HS-27A (cell line): ENCODE measurements at places on chromosomes 3 and 15.
A peak's percentile ranks its signal among the peaks of the same experiment; 100 is the strongest.

DNA sequence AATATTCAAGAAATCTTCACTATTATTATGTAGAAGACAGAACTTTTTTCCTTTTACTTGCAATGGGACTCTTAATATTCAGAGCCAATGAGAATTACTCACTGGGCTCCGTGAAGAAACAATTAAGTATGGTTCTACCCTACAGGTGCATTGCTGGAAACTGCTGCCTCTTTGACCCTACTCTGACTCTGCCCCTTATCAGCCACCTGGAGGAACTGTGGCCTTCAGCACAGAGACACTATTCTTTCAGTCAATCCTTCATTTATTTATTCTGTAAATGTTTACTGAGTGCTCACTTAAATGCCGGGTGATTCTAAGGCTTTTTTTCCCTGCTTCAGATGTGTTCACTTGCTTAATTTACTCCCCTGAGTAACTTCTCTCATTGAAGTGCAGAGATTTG is 163.2 kb downstream of the SYNPR start:
- no peak for DNase-seq

DNA sequence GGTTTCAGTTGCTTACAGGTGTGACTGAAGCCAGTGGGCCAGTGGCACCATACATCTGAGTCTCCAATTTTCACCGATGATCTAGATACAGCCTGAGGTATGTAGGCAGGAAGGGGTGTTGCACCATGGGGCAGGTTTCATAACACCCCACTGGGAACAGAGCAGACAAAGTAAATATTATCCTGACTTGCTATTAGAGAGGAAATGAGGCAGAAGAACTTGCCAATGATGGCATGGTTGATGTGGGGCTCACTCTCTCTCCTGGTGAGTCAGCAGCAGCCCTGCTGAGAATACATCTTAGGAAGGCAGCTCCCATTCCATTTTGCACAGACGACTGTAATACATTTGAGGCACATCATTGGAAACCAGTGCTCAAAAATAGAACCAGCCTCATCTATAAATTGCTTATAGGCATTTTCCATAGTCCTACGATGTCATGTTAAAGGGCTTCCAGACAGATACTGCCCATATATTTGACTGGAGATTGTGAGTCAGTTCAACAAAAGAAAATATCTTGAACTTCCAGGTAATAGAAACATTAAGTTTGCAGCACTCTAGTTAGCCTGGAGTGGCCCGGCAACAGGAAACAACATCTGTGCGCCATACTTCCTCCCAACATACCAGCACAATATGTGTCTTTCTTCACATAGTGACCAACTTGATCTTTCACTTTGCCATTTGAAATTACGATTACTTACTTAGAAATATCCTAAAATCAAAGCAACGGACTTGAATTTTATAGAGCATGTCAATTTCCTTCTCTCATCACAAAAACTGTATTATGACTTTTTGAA is 175.5 kb downstream of the NECTIN3 start:
- peak; percentile 22 for DNase-seq

- no peak for DNase-seq
These were observed 77.2 kb upstream of the KCNMB2 start for GRCh38 chr3:178459038-178459410.

- no peak for DNase-seq
These were observed 69.7 kb downstream of the LRRK1 start for GRCh38 chr15:100988857-100989256.

GRCh38 chr3:30253832-30254231 is 352.6 kb upstream of the TGFBR2 start:
- DNase-seq: no peak

DNA sequence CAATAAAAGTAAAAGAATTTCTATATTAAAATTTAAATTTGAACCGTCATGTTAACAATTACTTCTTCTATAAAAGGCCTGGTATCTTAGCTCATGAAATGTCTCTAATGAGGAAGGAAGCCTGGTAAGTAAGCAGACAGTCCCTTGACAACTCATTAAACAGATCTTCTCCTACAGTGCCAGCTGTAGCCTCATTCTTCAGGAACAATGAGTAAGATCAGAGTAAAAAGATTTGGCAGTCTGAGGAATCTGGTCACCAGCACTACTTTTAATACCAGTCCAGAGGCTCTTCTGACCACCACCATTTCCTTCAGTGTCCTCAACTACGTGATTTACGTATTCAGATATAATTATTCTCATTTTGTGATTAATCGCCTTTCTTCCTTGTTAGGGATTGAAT is 955.0 kb upstream of the ALCAM start:
- DNase-seq: no peak

DNA sequence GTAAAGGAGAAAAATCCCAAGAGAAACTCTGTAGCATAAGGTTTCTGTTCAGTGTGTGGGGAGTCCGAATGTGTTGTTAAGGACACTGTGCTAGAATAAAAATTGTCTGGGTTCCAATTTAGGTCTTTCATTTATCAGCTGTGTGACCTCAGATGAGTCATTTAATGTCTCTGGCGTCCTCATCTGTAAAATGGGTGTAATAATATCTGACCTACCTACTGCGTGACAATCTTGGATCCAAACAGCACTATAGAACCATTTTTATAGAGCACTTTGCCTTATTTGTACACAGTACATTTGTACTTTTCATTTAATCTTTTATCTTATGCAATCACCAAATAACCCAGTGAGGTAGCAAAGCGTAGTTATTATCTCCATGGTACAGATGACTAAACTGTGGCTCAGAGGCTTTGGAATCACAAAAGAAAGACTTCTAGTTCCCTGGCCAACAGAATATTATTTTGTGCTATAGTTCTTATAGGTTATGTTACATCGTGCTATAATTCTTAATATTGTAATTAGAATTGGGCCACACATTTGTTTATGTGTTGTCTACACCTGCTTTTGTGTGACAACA is 46.6 kb upstream of the TNIK start:
- DNase-seq: no peak

GRCh38 chr3:141366285-141367037 is 1.8 kb upstream of the ZBTB38 start:
- DNase-seq: peak; percentile 94

DNA sequence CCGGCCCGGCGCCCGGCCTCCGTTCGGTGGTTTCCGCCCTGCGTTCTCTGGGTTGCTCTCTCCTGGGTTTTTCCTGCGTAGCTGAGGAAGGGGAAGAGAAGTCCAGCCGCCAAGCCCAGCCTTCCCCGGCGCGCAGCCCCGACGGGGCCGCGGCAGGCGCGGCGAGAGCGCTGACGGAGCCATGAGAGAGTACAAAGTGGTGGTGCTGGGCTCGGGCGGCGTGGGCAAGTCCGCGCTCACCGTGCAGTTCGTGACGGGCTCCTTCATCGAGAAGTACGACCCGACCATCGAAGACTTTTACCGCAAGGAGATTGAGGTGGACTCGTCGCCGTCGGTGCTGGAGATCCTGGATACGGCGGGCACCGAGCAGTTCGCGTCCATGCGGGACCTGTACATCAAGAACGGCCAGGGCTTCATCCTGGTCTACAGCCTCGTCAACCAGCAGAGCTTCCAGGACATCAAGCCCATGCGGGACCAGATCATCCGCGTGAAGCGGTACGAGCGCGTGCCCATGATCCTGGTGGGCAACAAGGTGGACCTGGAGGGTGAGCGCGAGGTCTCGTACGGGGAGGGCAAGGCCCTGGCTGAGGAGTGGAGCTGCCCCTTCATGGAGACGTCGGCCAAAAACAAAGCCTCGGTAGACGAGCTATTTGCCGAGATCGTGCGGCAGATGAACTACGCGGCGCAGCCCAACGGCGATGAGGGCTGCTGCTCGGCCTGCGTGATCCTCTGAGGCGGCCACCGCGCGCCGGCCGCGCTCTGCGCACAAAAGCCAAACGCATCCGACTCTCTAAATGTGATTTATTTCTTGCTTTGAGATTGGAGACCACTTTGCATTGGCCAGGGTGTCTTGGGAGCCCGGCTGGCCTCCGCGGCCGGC is 727 bp downstream of the RAP2B start:
- DNase-seq: no peak

DNA sequence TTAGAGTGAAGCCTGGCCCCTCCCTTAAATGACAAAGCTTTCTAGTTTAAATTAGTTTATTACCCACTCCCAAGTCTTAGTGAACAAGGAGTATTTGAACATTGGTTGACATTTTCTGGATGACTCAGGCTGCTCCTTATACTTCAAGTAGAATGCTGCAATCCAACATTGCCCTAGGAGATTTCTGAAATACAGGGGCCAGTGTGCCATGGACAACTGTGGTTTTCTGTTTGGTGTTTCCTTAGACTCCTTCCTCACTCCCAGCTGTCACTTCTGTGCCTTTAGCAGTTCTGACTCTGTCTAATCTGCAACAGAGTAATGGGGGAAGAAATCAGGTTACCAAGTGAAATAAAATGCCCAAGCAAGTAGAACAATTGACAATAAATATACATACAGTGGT is 116.1 kb upstream of the P2RY1 start:
- DNase-seq: no peak

- DNase-seq: no peak
These were observed 337.9 kb upstream of the KCNMB2 start for GRCh38 chr3:178198329-178198728.

GRCh38 chr15:62109437-62109836 is 42.7 kb downstream of the C2CD4A start:
- no peak for DNase-seq

GRCh38 chr15:69780981-69781380 is 316.7 kb downstream of the TLE3 start:
- DNase-seq: no peak

- no peak for DNase-seq
These were observed 5.2 kb upstream of the VPS8 start for GRCh38 chr3:184806567-184807271.

- no peak for DNase-seq
These were observed 54.7 kb upstream of the CA12 start for GRCh38 chr15:63436341-63436740.

DNA sequence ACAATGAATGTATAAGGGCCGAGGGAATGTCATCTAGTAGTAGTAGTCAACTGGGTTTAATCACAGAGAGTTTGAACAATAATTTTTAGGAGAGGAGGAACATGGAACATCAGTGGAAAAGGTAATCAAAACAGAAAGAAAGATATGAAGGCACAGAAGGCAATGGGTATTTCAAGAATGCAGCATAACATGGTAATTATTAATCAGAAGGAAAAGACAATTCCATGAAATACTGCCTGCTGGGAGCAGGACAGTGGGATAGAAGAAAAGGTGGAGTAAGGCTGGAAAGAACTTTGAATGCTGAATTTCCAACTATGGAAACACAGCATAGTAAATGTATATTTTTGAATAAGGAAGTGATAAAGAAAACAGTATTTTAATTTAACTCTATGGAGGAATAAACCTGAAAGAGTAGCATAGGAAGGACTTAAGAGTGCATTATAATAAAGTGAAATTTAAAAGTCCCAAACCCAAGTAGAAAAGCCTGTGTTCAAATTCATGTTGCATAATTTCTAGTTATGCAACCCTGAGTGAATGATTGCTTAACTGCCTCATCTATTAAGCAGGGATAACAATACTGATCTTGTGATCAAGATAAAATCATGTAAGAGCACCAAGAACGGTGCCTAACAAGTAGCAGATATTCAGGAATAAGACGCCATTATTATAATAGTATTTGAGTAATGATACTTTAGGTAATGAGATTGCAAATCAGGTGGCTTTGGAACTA is 357.7 kb downstream of the TBC1D5 start:
- no peak for DNase-seq

DNA sequence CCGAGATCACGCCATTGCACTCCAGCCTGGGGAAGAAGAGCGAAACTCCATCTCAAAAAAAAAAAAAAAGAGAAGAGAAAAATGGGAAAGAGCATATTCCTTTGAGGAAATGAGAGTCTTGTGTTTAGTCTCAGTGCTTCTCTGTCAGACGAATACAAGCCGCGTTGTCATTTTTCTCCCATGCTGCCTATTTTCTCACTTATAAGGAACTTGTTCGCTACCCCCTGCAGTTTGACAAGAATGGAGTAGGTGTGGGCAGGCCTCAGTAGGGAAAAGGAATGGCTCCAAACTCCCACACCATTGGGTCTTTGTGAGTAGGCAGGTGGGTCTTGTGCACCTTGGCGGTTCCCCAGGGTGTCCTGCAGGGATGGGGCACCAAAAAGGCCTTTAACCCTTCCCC is 6.5 kb downstream of the GPR160 start:
- no peak for DNase-seq

DNA sequence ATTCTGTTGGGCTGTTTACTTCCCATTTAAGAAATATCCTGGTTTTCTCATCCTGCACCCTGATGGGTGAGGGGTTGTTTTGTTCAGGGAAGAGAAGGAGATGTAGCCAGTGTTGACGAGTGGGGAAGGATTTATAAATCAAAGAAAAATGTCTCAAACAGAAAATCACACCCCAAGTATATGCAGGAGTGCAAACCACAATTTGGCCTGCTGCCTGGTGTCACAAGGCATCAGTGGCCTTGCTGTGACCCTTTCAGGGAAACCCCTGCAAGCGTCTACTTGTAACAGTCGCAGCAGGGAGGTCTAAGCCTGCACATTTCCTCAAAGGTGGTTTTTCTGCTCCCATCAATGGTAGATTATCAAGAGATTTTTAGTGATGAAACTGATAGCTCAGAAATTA is 132.6 kb upstream of the LRRN1 start:
- DNase-seq: no peak

DNA sequence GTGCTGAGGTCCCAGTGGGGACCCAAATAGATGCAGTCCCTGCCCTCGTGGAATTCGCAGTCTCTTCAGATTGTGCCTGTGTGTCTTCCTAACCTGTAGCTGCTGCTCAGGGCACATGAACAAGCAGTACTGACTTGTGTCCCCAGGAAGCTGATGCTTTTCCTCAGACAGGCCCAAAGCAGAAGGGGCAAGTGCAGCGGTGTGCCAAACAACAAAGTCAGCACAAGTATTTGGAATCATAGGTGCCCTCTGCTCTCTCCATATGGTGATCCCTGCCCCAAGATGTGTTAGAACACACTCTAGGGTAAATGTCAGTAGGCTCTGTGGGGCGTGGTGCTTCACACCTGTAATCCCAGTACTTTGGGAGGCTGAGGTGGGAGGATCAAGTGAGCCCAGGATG is 21.9 kb downstream of the BHLHE40 start:
- DNase-seq: no peak

- no peak for DNase-seq
These were observed 131.0 kb upstream of the UMPS start for GRCh38 chr3:124599147-124599765.

GRCh38 chr3:7112523-7113056 is 251.7 kb downstream of the GRM7 start:
- DNase-seq: no peak

DNA sequence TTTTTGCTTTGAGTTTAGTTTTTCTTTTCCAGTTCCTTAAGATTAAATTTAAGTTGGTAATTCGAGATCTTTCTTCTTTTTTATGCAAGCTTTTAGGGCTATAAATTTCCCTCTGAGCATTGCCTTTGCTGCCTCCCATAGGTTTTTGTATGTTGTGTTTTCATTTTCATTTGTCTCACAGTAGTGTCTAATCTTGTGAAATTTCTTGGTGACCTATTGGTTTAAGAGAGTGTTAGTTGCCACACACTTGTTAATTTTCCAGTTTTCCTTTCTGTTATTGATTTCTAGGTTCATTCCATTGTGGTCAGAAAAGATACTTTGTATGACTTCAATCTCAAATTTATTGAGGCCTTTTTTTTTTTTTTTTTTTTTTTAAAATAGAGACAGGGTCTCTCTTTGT is 18.3 kb upstream of the IL20RB start:
- no peak for DNase-seq
